Mesendoderm (in vitro differentiated cells): ENCODE measurements at places on chromosomes 3 and 15.

- no peak for DNase-seq
Observed at GRCh38 chr3:158519776-158520175, 51.2 kb upstream of the MLF1 start.

GRCh38 chr3:30020380-30020779 lies 586.0 kb upstream of the TGFBR2 start:
- no peak for DNase-seq

GRCh38 chr3:73427048-73427706 lies 197.6 kb downstream of the PDZRN3 start:
- no peak for DNase-seq

GRCh38 chr15:70156671-70157271 lies 59.1 kb upstream of the TLE3 start:
- DNase-seq = no peak

GRCh38 chr3:46663591-46664135 lies 29.8 kb downstream of the ALS2CL start:
- DNase-seq = peak; percentile 47

DNA sequence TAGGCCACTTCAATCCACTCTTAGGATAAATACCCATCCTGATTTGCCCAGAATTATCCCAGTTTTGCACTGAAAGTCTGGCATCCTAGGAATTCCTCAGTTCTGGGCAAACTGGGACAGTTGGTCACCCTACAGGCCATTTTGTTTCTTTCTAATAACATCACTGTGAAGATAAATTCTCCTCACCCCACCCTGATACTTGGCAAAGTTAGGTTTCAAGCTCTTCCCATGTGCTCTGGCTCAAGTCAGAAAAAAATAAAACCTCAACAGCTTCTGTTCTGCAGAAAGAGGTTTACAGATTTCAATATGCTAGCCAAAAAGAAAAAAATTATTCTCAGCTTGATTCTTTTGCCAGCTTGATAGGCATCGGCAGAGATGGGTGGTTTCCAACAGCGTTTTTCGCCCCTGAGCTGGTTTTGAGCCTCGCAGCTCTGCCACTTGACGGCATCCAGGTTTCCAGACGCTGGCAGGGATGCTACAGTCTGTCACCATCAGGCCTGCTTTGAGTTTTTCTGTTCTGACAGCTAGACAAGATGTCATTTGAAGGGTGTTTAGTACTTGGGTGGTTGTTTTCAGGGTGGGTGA lies 171.4 kb downstream of the SSR3 start:
- DNase-seq = no peak

DNA sequence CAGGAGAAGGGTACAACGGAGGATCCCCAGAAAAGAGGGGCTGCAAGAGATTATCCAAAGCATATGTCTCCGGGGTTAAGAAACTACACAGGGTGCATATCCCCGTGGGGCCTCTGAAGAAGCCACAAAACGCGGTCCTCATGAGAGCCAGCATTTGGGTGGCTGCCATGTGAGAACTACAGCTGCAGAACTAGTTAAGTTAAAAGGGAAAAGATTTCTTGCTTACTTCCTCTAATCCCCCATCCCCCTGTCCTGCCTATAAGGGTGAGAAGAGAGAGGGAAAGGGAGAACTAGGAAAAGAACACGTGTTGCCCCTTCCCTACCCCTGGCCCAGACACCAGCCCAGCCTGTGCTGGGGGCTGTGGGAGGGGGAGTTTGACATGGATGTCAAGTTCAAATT lies 70.4 kb upstream of the PCSK6 start:
- DNase-seq = no peak

GRCh38 chr3:141680620-141681389 lies 57.3 kb upstream of the RNF7 start:
- DNase-seq = peak; percentile 80

DNA sequence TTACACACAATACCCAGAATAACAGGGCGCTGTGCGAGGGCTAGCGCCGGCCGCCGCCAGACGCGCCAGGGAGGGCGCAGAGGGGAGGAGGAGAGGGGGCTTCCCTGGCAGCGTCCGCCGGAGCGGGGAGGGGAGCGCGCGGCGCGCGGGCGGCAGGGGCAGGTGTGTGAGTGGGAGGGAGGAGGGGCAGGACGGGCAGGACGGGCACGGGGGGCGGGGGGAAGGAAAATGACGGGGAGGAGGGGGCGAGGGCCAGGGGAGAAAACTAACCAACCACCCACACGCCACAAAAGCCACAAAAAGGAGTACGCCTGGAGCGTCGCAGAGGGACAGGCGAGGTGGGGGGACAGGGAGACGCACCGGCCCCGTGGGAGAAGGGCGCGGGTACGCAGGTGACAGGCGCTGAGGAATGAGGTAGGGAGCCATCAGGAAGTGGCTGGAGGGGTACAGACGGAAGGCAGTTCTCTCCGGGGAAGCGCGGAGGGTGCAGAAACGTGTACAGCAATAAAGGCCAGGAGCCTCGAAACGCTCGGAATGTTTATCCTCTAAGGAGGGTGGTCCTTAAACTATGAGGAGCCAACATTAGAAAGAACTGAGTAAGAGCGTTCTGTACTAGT lies 610 bp upstream of the SATB1 start:
- DNase-seq = peak; percentile 68
